GM18507 (cell line): ENCODE measurements at places on chromosomes 11 and 22.

DNA sequence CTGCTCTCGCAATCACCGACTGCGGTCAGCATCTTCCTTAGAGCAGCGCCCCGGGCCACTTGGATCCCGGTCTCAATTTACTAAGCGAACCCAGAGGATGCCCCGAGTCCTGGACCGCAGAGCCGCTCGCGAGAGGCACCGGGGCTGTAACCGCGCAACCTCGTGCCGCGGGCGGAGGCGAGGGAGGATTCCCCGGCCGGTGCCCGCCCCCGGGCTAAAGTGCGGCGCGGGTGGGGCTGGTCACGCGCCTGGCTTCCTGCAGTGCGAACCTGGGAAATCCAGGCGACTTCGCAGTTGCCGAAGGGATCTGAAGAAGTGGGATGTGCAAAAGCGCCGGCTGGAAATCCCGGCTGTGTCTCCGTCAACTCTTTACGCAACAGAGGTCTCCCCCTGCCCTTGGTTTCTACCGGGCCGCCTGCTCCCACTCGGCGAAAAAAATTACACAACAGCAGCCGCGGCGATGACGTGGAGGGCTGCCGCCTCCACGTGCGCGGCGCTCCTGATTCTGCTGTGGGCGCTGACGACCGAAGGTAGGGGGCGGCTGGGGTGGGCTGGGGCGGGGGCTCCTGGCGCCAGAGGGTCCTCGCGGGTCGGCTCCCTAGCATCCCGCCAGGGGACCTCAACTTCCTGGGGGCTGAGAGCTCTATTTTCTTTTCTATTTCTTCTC, at the start of gene NCR3LG1:
Gene NCR3LG1, plus strand, starts transcription at position 291 of the 667 bp plus-strand sequence. Its CDS starts 170 bp downstream, at position 461.
- DNase-seq, result no peak

DNA sequence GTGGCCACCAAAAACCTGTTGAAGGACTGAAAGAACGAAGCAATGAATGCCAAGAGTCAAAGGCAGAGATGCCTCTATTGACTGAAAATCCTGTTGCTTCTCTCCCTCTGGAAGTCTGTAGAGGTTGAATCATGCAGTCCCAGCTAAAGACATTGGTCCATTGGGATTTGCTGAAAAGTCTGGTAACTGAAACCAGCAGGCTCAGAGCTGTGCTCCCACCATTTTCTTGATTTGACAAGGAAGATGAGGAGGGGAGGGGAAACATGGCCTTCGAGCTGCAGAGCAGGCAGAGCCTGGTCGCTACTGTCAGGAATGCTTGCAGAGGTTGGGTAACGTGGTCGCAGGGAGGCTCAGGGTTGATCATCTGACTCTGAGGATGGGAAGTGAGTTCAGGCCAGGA, 72.8 kb upstream of the CSNK2A3 start:
- no peak for DNase-seq

DNA sequence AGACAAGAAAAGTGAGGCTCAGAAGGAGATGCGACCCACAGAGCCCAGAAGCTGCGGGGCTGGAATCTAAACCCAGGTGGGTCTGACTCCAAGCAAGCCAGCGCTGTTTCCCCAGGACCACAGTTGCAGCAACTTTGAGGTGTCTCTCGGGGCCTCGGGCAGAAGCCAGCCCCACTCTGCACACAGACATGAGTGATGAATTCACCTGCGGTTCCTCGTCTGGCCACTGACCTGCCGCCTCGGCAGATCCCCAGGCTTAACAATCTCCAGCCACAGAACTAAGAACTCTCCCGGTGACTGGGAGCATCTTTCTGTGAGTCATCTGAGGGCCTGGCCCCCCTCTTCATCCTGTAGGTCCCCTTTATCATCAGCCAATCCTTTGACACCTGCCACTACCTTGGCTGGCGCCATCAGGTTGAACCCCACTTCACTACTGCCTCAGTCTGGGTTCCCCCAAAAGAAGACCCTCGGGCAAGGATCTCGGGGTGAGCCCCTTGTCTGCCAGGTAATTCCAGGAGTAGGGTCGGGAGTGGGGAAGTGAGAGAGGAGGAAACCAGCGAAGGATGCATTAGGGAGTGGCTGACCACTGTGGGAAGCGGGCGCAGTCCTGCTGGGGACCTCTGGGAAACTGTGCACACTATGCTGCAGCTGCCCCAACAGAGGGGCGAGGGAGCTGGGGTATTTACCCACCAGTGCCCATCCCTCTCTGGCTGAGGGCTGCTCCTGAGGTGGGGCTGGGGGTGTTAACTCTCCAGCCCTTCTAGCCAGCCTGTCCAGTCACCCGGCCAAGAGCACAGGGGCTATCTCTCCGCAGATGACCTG, 33.0 kb upstream of the MN1 start:
- DNase-seq, result no peak

- DNase-seq, result no peak
Measured at GRCh38 chr11:126834149-126834548, 166.4 kb downstream of the KIRREL3 start.

DNA sequence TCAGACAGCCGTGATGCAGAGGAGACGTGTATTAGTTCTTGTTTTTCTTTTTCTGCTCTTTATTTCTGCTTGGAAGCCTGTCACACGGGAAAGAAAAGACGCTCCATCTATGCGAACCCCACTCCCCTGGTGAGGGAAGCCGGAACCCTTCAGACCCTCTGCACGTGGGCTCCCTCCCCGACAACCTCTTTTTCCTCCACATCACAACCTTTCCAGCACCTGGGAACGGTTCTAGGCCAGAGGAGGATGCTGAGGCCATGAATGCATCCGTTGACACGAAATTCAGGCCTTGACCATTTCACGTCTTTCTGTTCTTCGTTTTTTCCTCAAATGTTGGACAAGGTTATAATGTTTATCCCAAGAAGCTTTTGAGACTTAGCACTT, 85.3 kb upstream of the WNT7B start:
- no peak for DNase-seq

- peak; percentile 60 for DNase-seq
Measured at GRCh38 chr11:126989942-126990715, 10.4 kb downstream of the KIRREL3 start.

DNA sequence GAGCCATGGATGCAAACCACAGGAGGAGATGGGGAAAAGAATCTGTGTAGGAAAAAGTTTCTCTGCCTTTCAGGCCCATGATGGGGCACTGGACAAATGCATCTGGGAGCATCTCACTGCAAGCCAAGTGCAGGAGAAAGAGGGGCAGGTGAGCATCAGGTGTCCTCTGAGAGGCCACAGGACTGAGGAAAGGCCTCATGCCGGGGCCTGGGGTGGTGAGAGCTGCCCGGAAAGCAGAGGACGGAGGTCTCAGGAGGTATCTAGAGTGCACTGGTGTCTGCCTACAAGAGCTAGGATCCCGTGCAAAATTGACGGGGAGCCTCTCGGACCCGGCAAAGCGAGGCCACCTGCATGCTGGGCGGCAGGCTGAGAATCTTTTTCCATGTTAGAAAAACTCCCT, 73.9 kb downstream of the CTTN start:
- DNase-seq, result no peak

- no peak for DNase-seq
Measured at GRCh38 chr11:1589996-1590395, 4.9 kb upstream of the KRTAP5-1 start.

DNA sequence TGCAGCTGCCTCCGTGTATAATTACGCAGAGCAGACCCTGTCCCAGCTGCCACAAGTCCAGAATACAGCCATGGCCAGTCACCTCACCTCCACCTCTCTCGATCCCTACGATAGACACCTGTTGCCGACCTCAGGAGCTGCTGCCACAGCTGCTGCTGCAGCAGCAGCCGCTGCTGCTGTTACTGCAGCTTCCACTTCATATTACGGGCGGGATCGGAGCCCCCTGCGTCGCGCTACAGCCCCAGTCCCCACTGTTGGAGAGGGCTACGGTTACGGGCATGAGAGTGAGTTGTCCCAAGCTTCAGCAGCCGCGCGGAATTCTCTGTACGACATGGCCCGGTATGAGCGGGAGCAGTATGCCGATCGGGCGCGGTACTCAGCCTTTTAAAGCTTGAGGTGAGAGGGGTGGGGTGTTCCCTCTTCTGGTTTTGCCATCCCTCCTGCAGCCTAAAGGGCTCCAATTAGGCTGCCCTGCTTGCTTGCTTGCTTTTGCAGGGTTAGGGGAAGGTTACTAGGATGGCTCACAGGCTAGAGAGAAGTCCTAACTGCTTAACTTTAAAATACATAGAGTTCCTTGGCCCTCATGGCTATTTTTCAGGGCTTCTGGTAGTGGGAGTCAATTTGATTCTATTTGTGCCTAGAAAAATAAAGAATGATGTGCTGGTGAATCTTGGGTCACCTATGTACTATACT, 5.4 kb downstream of the RBM4 start:
- DNase-seq, result no peak

- DNase-seq, result no peak
Measured at GRCh38 chr22:20579273-20580120, 72.1 kb downstream of the MED15 start.

DNA sequence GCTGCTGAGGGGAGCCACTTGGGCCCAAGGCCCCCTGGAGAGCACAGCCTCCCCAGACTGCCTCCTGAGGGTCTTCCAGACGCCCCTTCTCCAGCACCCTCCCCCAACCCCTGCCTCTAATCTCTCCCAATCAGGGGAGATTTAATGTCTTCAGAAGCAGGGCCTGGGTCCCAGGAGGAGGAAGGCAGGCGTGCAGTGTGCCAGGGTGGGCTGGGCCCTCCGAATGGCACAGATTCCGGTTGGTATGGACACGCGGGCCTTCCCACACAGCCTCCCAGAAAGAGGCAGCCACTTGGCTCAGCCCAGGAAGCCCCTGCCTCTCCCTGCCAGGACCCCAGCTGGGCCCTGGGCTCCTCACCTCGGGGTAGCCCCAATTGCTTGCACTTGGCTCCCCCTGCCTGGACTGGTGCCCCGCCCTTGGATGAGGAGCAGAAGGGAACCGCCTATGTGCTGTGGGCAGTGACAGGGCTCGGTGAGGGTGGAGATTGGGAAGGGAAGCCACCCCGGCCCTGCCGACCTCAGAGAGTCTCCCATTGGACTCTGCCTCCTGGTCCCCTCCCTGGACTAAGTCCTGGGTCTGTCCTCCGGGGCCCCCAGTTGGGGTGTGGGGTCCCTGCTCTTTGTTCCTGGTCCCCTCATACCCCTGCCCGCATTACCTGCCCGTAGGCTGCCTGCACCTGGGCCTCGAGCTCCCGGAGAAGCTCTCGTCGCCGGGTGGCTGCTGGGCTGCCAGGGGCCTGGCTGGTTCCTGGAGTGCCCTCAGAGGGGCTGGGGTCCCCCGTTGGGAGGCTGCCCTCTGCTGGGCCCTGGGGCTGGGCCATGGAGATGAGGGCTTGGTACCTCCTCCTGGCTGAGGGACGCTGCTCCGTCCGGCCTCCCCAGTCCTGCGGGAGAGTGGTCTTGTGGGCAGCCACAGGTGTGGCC, 572 bp upstream of the CABP2 start:
- DNase-seq, result no peak

- no peak for DNase-seq
Measured at GRCh38 chr11:82738091-82738490, 4.4 kb upstream of the FAM181B start.

DNA sequence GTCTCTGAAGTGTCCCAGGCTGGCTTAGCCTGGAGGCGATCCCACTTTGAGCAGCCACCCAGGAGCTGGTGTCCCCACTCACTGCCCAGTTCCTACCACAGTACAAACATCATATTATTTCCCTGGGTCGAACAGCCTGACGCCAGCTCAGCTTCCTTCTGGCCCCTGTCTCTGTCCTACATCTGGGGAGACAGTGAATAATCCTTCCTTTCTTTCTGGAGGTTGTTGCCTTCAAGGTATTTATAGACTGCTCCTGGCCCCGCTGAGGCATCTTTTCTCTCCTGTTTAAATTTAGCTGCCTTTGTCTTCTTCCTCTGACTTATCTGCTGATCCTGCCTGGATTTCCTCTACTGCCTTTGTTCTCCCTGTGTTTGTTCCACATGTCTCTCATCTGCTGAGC, 56.8 kb upstream of the LRRC55 start:
- DNase-seq, result no peak

DNA sequence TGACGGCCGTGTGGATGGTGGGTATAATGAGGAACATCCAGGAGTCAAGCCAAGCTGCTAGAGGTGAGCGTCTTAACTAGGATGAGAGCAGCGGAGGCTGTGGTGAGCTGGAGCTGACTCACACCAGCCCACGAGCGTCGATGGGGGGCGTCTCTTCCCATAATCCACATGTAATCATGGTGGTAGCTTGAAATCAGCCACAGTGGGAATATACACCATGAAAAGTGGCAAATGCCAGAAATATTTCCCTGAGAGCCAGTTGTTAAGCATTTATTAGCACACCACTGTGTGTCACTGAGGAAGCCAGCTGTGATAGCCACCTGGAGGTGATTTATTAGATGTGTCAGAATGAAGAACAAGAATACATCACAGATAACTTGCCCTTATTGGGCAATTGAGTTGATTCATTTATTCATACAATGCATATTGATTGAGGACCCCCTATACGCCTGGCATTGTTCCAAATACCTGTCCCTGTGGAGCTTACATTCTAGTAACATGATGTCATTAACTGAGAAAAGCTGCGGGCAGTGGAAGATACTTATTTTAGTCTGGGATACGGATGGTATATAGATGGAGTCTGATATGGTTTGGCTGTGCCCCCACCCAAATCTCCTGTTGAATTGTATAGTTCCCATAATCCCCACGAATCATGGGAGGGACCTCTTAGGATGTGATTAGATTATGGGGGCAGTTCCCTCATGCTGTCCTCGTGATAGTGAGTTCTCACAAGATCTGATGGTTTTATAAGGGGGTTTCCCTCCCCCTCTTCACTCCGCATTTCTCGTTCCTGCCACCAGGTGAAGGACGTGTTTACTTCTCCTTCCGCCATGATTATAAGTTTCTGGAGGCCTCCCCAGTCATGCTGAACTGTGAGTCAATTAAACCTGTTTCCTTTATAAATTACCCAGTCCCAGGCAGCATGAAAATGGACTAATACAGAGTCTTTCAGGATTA, 473.4 kb downstream of the METTL15 start:
- no peak for DNase-seq

GRCh38 chr11:122348659-122349409, 232.8 kb upstream of the BLID start:
- no peak for DNase-seq

DNA sequence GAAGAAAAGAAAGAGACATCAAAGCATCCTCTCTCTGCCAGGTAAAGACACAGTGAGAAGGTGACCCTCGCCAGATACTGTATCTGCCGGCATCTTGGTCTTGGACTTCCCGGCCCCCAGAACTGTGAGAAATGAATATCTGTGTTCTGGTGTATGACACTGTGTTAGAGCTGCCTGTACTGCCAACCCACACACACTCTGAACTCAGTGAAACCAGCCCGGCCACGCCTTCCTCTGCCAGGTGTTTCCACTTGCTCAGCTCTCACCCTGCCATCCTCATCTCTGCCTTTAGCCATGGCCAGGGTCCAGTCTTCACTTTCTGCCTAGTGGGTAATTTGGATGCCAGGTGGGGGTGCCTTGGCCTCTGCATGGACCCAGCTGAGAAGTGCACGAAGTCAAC, 24.0 kb downstream of the CBX7 start:
- no peak for DNase-seq

- peak; percentile 26 for DNase-seq
Measured at GRCh38 chr11:121194731-121195596, 93.9 kb downstream of the TECTA start.

- DNase-seq, result no peak
Measured at GRCh38 chr22:27381552-27381951, 420.0 kb downstream of the MN1 start.

DNA sequence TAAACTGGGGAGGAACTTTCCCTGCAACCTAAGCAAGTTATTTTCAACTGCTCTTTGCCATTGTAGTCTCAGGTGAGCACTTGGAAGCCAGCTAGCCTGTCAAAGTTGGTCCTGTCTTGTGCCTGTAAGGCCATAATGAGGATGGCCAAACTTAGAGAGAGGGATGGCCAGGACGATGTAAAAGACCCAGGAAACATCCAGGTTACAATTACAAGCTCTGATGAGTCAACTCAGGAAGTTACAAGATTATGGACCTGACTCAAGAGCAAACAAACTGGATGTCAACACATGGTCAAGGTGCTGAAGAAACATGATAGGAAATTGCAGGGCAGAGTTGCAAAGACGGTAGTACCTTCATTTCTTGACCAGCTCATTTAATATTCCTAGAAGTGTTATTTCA, 1.6 kb downstream of the GTPBP1 start:
- DNase-seq, result no peak
